ENCODE measurements at places on chromosomes 7 and 10. TPM values are rescaled to one million over a fixed set of nuclear protein-coding genes. Genes with fewer than 3 reads are reported as not detected.

The SLC39A12 gene
- polyA plus RNA-seq, result 0.58 TPM

The NXPH1 gene
- polyA plus RNA-seq, result 4.6 TPM

The CLRN3 gene
- polyA plus RNA-seq, result not detected

The RNF133 gene
- not detected for polyA plus RNA-seq

The AKR1D1 gene
- polyA plus RNA-seq, result not detected

The POLR2J gene
- 83.0 TPM for polyA plus RNA-seq

The GARIN1A gene
- 0.17 TPM for polyA plus RNA-seq

The ARHGEF5 gene
- not detected for polyA plus RNA-seq

The CPEB3 gene
- 23.4 TPM for polyA plus RNA-seq

The NUP42 gene
- polyA plus RNA-seq, result 33.0 TPM

The AS3MT gene
- 0.59 TPM for polyA plus RNA-seq

The CDHR3 gene
- polyA plus RNA-seq, result 3.6 TPM

The ALKBH4 gene
- 2.5 TPM for polyA plus RNA-seq

The ADIRF gene
- 3.3 TPM for polyA plus RNA-seq

The CYP2C9 gene
- polyA plus RNA-seq, result 2.0 TPM

The AKR1B1 gene
- polyA plus RNA-seq, result 350 TPM

The OPALIN gene
- 0.50 TPM for polyA plus RNA-seq

The PRKRIP1 gene
- 13.9 TPM for polyA plus RNA-seq

The NPY gene
- 52.9 TPM for polyA plus RNA-seq

The GRM8 gene
- polyA plus RNA-seq, result 12.4 TPM

The NUTM2B gene
- not detected for polyA plus RNA-seq

The SPDYE16 gene
- 0.51 TPM for polyA plus RNA-seq

The SPDYE6 gene
- 0.46 TPM for polyA plus RNA-seq

The CNNM1 gene
- polyA plus RNA-seq, result 10.4 TPM

The FBXL13 gene
- 0.82 TPM for polyA plus RNA-seq

The LRMDA gene
- 4.1 TPM for polyA plus RNA-seq

The SPDYE8 gene
- polyA plus RNA-seq, result not detected

The EN2 gene
- polyA plus RNA-seq, result 6.1 TPM

The SDK1 gene
- polyA plus RNA-seq, result 0.91 TPM

The GDF2 gene
- polyA plus RNA-seq, result not detected

The TMEM213 gene
- not detected for polyA plus RNA-seq

The CPED1 gene
- not detected for polyA plus RNA-seq

The HPSE2 gene
- not detected for polyA plus RNA-seq

The LIPF gene
- polyA plus RNA-seq, result not detected

The CYP17A1 gene
- not detected for polyA plus RNA-seq

The WBP1L gene
- 7.3 TPM for polyA plus RNA-seq

The AMPH gene
- polyA plus RNA-seq, result 32.8 TPM
